ENCODE measurements at places on chromosomes 13 and 19. TPM values are rescaled to one million over a fixed set of nuclear protein-coding genes. Genes with fewer than 3 reads are reported as not detected.

SELENOV gene
- not detected for total RNA-seq

FARP1 gene
- total RNA-seq, result 0.50 TPM

- H3K27me3 ChIP-seq, result no peaks in the 10 kb centered on the region
- H3K4me1 ChIP-seq, result peaks cover 21% of the 10 kb centered on the region
- H3K36me3 ChIP-seq, result no peaks in the 10 kb centered on the region
- H3K4me3 ChIP-seq, result no peak overlapping the region
- H3K27ac ChIP-seq, result no peak overlapping the region
These were observed 4.1 kb downstream of the KPTN start for GRCh38 chr19:47479701-47480503.

DNA sequence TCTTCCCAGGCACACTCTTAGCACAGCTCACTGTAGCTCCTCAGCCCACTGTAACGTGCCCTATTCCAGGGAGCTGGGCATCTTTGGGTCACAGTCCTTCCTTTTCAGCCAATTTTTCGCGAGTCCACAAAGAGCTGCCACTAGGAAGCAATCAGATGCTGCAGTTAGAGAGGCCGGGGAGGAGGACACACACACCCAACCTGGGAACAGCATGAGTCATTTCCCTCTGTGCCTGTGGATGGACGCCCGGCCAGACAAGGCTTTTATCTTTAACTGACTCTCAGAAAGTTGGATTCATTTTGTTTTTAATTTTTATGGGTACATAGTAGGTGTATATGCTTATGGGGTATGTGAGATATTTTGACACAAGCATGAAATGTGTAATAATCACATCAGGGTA, 918.6 kb downstream of the UQCRFS1 start:
- DNase-seq, result no peak
- no peak overlapping the region for H3K27ac ChIP-seq
- no peaks in the 10 kb centered on the region for H3K27me3 ChIP-seq
- H3K4me3 ChIP-seq, result no peak overlapping the region
- no peaks in the 10 kb centered on the region for H3K36me3 ChIP-seq

GRCh38 chr13:60679928-60680694, 283.1 kb downstream of the TDRD3 start:
- no peaks in the 10 kb centered on the region for H3K4me1 ChIP-seq
- no peak overlapping the region for H3K27ac ChIP-seq
- no peaks in the 10 kb centered on the region for H3K36me3 ChIP-seq
- H3K4me3 ChIP-seq, result no peak overlapping the region
- DNase-seq, result no peak
- no peaks in the 10 kb centered on the region for H3K27me3 ChIP-seq

Measured in activated CD4-positive, alpha-beta memory T cell treated with anti-CD3 and anti-CD28 coated beads, Interleukin-2, amount 10 ng/mL, durations not matched to agents 7 days and 5 days (primary cell).